Liver (tissue), 10 donors: ENCODE measurements at places on chromosomes 5 and 9. TPM values are rescaled to one million over a fixed set of nuclear protein-coding genes. Genes with fewer than 3 reads are reported as not detected.

The CCDC112 gene
- total RNA-seq: 1.2 TPM

The HBEGF gene
- 1.0 TPM for total RNA-seq

The TRAF2 gene
- 7.5 TPM for total RNA-seq

The SLC34A1 gene
- total RNA-seq: 0.23 TPM

GRCh38 chr9:137306850-137307254, 4.8 kb upstream of the NRARP start:
- no peaks in the 10 kb centered on the region for H3K36me3 ChIP-seq
- no peak overlapping the region for H3K4me3 ChIP-seq
- H3K27ac ChIP-seq: no peak overlapping the region
- H3K4me1 ChIP-seq: peaks cover 2% of the 10 kb centered on the region

DNA sequence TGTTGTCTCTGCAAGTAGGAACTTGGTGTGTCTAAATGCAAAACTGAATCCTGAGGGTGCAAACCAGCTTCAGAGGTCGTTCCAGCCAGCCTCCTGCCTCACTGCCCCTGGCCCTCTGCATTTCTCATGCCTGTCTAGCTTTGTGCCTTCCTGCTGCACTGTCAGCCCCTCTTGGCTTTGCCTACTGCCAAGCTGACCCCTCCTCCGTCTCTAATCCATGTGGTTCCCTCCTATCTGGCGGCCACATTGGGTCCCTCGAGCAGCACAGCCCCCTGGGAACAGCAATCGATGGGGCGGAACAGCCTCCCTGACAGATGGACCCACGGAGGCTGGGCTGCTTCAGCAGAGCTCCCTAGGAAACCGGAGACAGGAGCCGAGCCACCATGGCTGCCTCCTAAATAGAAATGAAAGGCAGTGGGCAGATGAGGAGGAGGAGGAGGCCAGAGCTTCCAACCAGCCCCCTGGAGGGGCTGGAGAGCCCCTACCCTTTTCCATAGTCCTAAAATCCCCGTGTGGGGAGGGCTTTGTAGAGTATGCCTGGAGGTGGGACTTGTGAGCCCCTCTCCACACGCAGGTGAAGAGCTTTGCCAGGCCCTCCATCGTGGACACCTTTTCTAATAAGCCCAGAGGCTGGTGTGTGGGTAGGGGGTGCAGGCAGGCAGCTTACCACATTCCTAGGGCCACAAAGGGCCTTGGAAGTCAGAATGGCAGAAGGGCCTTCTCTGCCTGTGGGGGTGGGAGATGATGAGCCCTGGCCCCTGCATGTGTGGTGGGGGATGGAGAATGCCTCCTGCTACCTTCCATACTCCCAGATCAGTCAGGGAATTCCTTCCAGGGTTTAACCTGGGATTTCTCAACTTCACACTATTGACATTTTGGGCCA, 9.2 kb upstream of the CXXC5 start:
- H3K27me3 ChIP-seq: no peaks in the 10 kb centered on the region
- peaks cover 40% of the 10 kb centered on the region for H3K4me1 ChIP-seq
- no peak overlapping the region for H3K4me3 ChIP-seq

GRCh38 chr9:134320868-134321471, 5.3 kb upstream of the RXRA start:
- peaks cover 22% of the 10 kb centered on the region for H3K4me1 ChIP-seq
- H3K27me3 ChIP-seq: no peaks in the 10 kb centered on the region
- H3K4me3 ChIP-seq: no peak overlapping the region
- DNase-seq: no peak
- H3K27ac ChIP-seq: peak overlapping the region; percentile 100

- H3K4me3 ChIP-seq: no peak overlapping the region
- H3K36me3 ChIP-seq: no peaks in the 10 kb centered on the region
- H3K4me1 ChIP-seq: no peaks in the 10 kb centered on the region
- no peaks in the 10 kb centered on the region for H3K27me3 ChIP-seq
Observed at GRCh38 chr5:146894753-146895521, 16.4 kb upstream of the PPP2R2B start.
